Hippocampal formation (tissue), 2 donors: ENCODE measurements at places on chromosomes 12 and 14.
A peak's percentile ranks its signal among the peaks of the same experiment; 100 is the strongest.

DNA sequence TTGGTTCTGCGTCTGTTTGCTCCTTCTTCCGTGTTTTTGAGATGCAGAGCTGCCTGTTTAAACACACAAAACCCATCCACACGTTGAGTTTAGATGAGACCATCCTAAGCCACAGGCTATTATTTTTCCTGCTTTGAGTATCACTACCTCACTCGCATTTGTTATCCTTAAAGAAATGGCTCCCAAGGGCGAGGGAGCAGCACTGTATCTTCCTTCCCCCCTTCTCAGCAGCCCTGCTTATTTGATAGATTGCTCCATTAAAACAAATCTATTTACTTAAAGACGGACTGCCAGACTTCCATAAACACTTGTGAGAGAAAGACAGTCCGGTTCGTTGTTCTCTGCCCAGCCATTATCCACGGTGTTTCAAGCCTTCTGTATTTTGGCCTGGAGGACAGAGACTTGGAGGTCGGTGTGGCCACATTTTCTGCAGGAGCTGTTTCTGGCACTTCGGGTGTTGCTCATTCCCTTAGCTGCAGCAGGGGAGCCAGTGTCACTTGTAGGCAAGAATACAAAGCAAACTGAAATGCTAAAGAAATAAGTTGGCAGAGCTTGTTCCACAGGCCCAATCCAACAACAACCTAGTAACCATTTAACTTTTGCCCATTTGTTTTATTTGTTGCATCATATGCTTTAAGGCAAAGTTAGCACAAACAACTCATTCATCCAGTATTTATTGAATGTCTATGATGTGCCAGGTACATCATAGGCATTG, 275.4 kb downstream of the TTC6 start:
- DNase-seq, result no peak

GRCh38 chr12:67877727-67878126, 111.5 kb upstream of the IFNG-AS1 start:
- DNase-seq, result no peak

DNA sequence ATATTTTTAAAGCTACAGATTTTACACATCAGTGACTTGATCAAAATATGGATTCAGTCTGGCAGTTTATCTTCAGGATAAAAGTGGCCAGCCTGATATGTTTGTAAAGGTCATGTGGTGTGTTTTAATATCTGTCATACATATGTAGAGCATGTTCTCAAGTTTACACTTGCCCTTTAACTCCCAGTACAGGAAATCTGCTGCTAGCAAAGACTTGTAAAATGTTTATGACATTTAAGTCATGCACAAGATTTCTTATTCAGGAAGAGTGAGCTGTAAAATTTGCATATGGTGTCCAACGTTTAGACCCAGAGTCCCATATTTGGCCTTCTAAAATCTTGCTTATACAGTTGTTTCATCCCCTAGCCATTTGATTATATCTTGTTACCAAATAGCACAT, 197.5 kb upstream of the FLRT2 start:
- no peak for DNase-seq

GRCh38 chr14:100147181-100147631, 12.2 kb downstream of the DEGS2 start:
- DNase-seq, result no peak

DNA sequence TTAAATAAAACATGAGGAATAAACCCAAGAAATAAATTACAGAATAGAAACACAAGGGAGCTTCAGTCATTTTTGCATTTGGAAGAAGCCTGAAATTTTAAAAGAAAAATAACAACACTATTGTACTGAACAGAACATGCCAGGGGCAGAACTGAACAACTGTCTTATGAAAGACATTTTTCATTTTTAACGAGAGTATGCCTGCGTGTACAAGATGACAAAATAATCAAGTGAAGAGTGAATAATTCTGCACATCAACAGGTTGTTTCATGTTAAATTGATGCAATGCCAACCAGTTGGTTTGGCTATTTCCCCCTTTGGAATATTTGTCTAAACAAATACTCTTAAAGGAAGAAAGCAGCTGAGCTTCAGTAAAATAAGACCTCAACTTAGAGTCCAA, 103.3 kb upstream of the BTG1 start:
- DNase-seq, result no peak

- DNase-seq, result peak; percentile 3
Observed at GRCh38 chr14:65961004-65961403, 525.2 kb upstream of the CCDC196 start.

DNA sequence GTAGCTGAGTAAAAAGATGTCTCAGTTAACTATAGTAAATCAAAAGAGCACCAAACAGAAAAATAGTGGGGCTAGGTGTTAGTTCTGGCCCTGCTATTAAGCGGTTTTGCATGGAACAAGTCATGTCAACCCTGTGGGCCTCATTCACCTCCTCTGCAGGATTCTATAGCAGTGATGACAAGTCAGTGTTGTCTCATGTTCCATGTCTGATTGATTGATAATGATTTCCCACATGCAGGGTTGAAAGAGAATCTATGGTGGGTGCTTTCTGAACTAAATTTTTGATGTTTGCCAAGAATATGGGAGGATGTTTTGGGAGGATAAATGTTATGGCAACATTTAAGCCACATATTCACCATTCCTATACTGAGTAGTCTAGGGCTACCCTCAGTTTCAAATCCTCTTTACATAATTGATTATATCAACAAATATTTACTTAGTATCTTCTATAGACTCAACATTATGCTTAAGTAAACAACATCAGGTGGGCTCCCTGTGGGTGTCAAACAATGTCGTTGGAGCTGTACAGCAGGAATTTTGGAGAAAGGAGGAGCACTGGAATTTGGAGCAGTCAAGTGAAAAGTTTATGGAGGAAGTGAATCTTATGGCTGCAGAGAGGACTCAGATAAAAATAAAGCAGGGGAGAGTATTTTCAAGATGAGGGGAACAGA, 48.6 kb downstream of the IRAK3 start:
- no peak for DNase-seq

- DNase-seq, result no peak
Observed at GRCh38 chr14:104913435-104913834, 11.2 kb upstream of the PLD4 start.

GRCh38 chr12:85523197-85523596, 243.2 kb downstream of the ALX1 start:
- no peak for DNase-seq
